ENCODE measurements at places on chromosomes 5 and 9.

DNA sequence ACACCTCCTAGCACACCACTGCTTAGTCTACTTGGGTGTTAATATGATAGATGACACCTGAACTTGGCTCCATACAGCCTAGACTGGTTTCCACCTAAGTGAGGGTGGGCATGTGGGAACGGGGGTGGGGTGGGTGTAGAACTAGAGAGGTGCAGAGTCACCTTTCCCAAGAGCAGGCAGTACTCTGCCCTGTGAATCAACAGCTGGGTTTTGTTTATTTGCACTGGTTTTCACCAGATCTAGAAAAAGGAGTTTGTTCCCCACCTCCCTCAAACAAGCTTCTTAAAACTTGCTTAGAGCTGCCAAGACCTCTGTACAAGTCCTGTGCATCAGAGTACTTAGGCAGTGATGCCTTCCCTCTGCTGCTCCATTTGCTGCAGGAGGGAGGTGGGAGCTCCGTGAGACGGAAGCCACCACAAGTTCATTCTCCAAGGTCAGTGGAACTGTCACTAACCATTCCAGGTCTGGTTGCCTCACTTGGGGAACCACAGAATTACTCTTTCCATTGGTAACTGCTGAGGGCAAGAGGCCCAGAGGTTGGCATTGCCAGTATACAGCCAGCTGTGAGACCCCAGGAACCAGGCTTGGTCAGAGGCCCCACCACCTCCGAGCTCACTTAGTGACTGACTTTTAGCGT lies 163.5 kb downstream of the NR3C1 start:
- H3K36me3 ChIP-seq, result no peaks in the 10 kb centered on the region
- no peak for DNase-seq

DNA sequence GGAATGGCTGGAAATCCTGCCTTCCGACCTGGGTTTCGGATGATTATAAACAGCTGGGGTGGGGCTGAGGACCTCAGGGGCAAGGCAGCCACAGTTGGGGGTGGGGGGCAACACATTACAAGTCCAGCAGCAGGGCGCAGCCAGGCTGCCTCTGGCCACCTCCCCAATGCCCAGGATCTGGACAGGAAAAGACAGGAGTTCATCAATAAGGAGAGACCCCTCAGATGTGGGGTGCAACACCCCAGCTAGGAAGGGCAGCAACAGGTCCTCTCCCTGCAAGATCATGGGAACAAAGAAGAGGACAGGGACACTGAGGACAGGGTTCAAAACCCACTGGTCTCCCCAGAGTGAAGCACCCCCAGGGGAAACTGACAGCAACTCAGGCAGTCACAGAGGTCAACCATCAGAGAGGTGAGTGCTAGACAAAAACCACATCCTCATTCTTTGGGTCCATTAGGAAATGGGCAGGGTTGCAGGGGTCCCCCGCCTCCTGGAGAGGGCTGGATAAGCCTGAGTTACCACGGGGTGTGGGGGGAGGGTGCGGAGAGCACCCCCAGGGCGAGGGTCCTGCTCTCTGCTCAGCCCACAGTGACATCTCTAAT lies 33.5 kb downstream of the SEMA4D start:
- H3K4me3 ChIP-seq, result peak overlapping the region; percentile 77
- H3K36me3 ChIP-seq, result peaks cover 95% of the 10 kb centered on the region
- peaks cover 97% of the 10 kb centered on the region for H3K4me1 ChIP-seq
- no peaks in the 10 kb centered on the region for H3K27me3 ChIP-seq

DNA sequence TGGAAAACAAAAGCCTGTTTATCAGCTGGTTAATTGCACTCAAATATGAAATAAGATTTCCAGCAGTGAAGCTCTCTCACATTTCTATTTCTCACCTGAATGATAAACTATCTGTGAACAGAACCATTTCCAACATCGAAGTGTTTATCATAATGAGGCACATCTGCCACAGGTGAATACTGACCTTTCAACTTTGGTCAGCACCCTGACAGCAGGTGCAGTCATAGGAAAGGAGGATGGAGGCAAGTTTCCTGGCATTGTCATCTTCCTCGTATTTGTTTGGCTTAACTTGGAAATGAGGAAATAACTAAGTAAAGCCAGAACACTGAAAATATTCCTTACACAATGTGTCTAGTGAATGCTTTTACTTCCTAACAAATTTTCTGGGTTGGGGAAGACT lies 716.4 kb downstream of the NR2F1-AS1 start:
- no peak for DNase-seq
- H3K27me3 ChIP-seq, result no peaks in the 10 kb centered on the region
- no peaks in the 10 kb centered on the region for H3K4me1 ChIP-seq
- no peaks in the 10 kb centered on the region for H3K36me3 ChIP-seq

DNA sequence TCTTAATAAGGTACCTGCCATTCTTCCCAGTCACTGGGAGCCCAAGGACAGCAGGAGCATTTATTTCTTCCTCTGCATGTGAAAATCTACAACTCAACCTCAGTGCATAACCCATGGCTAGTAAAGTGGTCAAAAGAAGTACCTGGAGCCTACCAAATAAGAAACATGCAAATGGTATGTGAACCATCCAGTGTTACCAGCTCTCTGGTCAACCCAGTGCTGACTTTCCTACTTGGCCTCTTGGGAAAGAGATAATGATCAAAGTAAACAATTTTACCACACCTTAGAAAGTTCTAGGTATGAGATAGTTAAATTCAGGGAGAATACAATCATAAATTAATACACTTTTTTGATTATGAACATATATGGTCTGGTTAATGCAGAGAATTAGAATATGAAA lies 325.6 kb downstream of the ENC1 start:
- peaks cover 47% of the 10 kb centered on the region for H3K27me3 ChIP-seq
- H3K4me1 ChIP-seq, result peaks cover 24% of the 10 kb centered on the region
- no peak overlapping the region for H3K4me3 ChIP-seq
- no peaks in the 10 kb centered on the region for H3K36me3 ChIP-seq

All from activated T-cell treated with anti-CD3 and anti-CD28 coated beads, Interleukin-2, amount 50 U/mL, for 24 hours (primary cell).